Muscle of back (tissue), 13 donors: ENCODE measurements at places on chromosomes 16 and 17.

DNA sequence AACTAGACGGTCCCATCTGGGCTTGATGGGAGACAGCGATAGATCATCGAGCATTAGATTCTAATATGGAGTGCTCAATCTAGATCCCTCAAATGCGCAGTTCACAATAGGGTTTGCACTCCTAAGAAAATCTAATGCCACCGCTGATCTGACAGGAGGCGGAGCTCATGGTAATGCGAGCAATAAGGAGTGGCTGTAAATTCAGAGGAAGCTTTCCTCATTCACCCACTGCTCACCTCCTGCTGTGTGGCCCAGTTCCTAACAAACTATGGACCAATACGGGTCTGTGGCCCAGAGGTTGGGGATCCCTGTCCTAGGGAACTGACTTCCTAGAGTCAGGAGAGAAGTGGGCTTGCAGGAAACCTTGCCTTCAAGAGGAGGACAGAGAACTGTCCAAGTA, 25.2 kb upstream of the AMZ2 start:
- DNase-seq: no peak

- no peak for DNase-seq
Measured at GRCh38 chr17:51373489-51374152, 113.3 kb downstream of the UTP18 start.

DNA sequence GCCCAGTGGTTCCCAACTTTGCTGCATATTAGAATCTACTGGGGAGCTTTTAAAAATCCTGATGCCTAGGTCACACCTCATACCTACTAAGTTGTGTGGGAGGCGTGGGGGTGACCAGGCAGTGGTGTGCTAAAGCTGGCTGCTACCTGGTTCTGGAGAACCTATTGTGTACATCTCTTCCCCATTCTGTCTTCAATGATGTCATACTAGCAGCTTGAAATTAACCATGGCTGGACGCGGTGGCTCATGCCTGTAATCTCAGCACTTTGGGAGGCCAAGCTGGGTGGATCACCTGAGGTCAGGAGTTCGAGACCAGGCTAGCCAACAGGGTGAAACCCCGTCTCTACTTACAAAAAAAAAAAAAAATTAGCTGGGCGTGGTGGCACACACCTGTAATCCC, 11.3 kb upstream of the NLK start:
- DNase-seq: no peak

DNA sequence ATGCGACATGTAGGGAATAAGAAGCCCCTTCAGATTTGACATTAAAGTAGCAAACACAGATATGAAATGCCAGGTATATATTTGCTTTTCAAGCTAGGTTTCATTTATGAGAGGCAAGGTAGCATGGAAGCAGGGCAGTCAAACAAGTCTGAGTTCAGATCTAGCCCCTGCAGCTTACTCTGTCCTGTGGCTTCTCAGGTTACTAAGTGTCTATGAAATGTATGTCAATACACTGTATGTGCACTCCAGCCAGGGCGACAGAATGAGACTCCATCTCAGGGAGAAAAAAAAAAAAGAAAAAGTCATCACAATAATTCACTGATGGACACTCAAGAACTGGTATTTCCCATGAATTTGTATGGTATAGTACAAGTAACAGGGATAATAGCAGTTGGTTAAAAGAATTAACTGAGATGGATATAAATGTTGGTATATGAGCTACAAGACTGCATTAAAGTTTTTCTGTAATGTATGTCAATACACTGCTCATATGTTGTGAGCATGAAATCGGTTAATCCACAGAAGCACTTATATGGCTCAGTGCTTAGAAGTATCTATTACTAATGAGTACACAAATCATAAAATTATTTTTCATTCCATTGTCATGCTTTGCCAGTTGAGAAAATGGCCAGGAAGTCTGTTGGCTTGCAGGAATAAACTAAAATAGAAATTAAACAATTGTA, 2.9 kb upstream of the WSB1 start:
- no peak for DNase-seq

GRCh38 chr17:50829332-50829731, 6.1 kb upstream of the WFIKKN2 start:
- DNase-seq: no peak

- no peak for DNase-seq
Measured at GRCh38 chr17:57505841-57506773, 239.0 kb downstream of the CCDC182 start.

GRCh38 chr17:77534137-77534536, 393.4 kb downstream of the SEC14L1 start:
- DNase-seq: no peak

DNA sequence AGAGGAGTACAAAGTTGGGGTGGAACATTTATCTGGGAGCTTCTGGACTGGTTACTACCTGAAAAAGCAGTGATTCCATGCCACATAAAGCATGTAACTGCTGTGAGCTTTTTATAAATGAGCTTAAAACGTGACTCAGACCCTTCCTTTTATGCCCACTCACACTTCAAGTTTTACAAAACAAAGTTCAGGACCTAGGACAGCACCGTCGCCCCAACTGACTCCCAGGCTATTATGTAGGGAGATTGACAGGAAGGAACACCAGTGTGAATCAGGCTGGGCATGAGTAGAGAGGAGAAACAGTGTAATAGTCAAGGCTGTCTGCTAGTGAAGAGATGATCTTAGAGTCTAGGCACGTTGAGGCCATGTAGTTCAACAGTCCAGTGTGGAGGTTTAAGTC, 91.6 kb upstream of the DNAH9 start:
- DNase-seq: peak; percentile 72

- DNase-seq: no peak
Measured at GRCh38 chr17:76536511-76537287, 810 bp downstream of the CYGB start.

GRCh38 chr17:40399185-40399584, 18.5 kb downstream of the TOP2A start:
- peak; percentile 37 for DNase-seq

GRCh38 chr17:9166788-9167187, 145.5 kb downstream of the NTN1 start:
- DNase-seq: no peak

DNA sequence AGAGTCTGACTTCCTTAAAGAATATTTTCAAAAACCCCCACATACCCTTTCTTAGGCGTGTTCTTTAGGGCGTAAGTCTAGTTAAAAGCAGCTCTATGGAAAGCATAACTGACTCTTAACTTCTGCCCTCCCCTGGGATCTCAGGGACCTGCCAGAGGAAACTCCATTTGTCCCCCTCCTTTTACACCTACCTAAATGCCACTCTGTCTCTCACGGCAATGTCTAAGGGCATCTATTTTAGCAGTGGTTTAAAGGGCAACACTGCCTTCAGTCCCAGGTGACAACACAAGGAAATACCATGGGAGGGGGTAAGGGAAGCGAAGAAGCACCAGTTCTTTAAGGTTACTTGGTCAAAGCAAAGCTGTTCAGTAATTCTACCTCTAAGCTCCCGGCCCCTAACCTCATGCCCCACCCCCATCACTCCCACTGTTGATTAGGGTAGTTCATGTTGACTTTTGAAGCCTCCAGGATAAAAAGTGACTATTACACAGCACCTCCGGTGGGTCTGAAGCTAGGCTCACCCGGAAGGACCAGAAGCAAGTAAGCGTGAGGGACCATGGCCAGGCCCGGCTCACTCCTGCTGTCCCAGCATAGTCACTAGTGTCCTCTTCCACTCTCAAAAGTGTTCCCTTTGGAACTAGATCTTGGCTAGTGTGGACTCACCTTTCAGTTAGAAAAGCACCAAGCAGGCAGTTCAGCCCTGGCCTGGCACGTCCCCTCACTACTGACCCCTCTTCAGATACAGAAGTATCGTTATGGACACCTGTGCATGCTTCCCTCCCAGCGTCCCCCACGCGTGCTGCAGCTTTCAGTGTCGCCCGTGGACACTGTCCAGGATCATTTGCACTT, 47.1 kb downstream of the CYTH1 start:
- no peak for DNase-seq

- no peak for DNase-seq
Measured at GRCh38 chr16:29987371-29988085, 7.9 kb downstream of the HIRIP3 start.
